ENCODE measurements at places on chromosomes 12 and 14. TPM values are rescaled to one million over a fixed set of nuclear protein-coding genes. Genes with fewer than 3 reads are reported as not detected.

GRCh38 chr14:103402695-103403094 is 17.5 kb downstream of the MARK3 start:
- DNase-seq, result peak; percentile 57

- DNase-seq, result peak; percentile 49
These were observed 1.6 kb upstream of the INF2 start for GRCh38 chr14:104687601-104688504.

GRCh38 chr14:100709289-100710284 is 17.1 kb upstream of the DLK1 start:
- DNase-seq, result peak; percentile 48

- DNase-seq, result peak; percentile 100
These were observed 155.4 kb upstream of the PDE3A start for GRCh38 chr12:20212658-20213555.

Gene NKX2-8
- not detected for total RNA-seq

Gene CLEC1A
- total RNA-seq, result not detected

DNA sequence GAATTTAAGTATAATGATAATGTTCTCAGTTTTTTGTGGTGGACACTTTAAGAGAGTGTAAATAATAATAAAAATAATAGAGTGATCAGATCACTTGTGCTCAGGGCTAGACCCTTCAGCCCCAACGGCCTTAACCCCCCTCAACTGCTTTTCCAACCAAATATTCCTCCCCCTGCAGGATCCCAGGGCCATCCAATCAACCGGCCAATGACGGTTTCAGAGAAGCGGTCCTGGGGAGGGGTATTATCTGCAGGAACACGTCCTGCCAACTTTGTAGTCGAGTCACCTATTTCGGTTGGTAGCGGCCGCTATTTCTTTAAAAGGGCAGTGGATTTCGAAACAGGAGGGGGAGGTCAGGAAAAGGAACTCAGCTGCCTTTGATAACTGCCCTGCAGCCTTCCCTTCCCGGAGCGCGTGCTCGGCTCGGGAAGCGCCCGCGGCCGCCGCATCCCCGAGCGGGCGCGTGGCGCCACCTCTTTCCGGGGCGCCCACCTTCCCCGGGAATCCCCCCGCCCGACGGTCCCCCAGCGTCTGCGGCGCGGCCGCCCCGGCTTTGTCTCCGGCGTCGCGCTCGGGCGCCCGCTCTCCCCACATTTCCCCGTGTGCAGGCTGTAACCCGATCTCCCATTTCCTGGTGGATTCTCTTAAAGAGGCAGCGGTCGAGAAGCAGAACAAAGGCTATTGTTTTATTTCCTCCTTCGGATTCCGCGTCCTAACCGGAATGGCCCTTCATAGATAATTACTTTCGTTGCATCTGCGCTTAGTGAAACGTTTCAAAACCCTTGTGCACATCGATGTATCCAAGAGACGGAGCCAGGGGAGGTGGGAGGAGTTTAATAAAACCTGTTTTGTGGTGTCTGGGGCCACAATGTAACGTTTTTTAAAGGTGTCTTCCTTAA is 711 bp upstream of the ETV6 start:
- peak; percentile 95 for DNase-seq

Gene CMTM5
- not detected for total RNA-seq

Gene AQP5
- not detected for total RNA-seq

Gene SPRYD3
- 48.7 TPM for total RNA-seq

DNA sequence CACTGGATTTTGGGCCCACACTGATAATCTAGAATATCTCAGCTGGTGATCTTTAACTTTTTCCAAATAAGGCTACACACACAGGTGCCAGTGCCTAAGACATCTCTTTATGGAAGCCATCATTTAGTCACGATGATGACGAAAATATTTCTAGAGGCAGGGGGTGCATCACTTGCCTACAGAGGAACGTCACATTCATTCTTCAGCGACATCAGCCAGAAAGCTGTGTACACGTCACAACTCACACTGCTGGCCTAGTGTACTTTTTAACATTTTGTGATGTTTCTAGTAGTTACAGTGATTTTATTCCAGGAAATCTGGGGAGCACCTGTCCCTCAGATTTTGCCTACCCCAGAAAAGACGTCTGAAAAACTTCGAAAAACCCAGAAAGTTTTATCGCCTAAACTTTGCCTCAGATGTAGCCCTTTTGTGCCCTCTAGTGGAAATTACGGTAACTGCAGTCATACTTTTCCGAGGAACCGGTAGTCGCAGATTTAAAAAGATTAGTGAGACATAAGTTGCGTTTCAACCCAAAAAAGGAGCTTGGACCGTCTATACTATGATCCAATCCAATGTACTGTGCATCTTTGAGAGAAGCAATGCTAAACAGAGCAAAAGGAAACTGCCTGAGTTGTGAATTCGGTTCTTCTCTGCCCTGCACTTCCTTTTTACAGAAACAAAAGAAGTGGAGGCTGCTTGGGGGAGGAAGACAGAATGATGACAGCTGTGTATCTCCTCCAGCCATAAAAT is 64.3 kb upstream of the STON2 start:
- peak; percentile 62 for DNase-seq

GRCh38 chr12:116157845-116158267 is 119.6 kb downstream of the MED13L start:
- DNase-seq, result no peak

GRCh38 chr14:86852530-86852929 is 1140.5 kb downstream of the GALC start:
- DNase-seq, result no peak

DNA sequence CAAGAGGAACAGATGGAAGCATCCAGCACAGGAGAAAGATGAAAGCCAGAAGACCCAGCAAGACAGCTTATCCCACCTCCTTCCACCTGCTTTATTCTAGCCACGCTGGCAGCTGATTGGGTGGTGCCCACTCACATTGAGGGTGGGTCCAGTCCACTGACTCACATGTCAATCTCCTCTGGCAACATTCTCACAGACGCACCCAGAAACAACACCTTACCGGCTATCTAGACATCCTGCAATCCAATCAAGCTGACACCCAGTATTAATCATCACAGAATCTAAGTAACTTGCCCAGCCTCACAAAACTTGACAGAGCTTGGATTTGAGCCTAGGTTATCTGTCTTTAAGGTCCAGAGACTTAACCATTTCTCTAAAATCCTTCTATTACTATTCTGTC is 208.9 kb downstream of the PAH start:
- DNase-seq, result no peak

Gene DNAI7
- total RNA-seq, result not detected

Gene BDKRB1
- total RNA-seq, result 5.5 TPM

Gene CCDC198
- not detected for total RNA-seq

Gene LRP1-AS
- total RNA-seq, result not detected

Gene COX8C
- not detected for total RNA-seq

GRCh38 chr14:43939836-43940235 is 567.2 kb downstream of the FSCB start:
- no peak for DNase-seq

DNA sequence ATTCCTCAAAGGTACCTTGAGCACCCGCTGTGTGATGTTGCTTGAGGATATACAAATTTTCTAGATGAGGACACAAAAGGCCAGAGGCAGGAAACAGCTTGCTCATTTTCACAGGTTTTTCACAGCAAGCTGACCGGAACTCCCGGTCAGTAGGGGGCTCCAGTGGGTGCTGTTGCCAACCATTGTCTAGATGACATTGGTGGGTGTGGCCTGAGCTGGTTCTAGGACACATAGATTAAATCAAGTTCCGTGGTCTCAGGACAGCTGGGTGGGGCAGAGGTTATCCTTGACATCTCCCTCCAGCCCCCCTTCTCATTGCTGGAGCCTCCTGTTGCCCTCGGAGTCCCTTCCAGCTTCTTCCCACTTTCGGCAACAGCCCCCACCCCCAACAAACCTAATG is 153.6 kb upstream of the FKBP4 start:
- DNase-seq, result peak; percentile 62

GRCh38 chr14:83664389-83664788 is 1865.6 kb upstream of the FLRT2 start:
- DNase-seq, result no peak

Gene VRTN
- total RNA-seq, result not detected

DNA sequence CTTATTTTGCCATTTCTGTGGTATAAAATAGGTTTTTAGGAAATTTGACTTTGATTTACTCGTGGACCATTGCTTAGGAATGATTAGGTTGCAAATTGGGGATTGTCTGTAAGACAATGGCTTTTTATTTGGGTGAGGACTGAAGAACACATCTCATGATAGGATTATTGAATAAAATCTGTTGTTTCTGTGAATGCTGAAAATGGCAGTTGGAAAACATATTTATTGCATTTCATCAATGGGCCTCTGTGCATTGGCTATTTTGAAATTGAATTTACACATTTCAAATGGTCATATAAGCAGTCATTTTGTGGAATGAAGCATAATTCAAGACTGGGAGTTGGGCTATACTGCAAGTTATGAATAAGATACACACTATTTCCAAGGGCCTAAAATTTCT is 46.0 kb downstream of the FGD4 start:
- no peak for DNase-seq

Gene RDH5
- total RNA-seq, result 27.2 TPM

Gene POLE2
- total RNA-seq, result 5.5 TPM

GRCh38 chr14:25233613-25234012 is 183.7 kb upstream of the STXBP6 start:
- peak; percentile 1 for DNase-seq

GRCh38 chr12:104049278-104049902 is 597 bp downstream of the GLT8D2 start:
- DNase-seq, result peak; percentile 74

Gene MMP17
- 52.1 TPM for total RNA-seq

DNA sequence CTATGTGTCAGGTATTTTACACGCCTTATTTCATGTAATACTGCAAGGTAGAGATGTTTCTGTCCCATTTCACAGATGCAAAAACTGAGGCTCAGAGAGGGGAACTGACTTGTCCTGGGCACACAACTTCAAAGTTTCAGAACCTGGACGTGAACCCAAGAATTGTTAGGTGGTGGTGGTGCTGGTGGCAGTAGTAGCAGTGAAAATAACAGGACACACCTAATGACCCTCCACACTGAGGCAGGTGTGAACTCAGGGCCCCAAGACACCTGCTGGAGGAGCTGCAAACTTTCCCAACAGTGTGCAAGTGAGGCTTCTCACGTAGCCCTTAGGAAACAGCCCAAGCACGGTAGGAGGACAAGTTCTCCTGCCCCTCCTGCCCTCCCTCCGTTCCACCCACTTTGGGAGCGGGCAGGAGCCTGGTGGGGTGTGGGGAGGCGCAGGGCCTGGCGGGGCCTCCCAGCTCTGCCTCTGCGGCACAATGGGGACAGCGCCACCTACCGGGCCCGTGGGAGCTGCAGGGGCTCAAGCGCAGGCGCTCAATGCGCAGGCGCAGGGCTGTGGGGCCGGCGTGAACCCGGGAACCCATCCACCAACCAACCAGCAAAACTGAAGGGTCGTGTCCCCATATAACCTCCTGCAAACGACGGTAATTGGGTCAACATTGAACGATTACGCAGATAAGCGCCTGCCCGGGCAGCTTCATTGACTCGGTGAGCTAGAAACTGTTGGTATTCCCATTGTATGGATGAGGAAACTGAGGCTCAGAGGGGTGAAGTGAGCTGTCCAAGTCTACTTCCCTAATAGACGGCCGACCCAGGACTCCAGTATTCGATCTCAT is 12.0 kb upstream of the TRPV4 start:
- DNase-seq, result peak; percentile 88

- DNase-seq, result peak; percentile 71
These were observed 754 bp downstream of the ACSS3 start for GRCh38 chr12:81078469-81079196.

- no peak for DNase-seq
These were observed 791 bp upstream of the RNF41 start for GRCh38 chr12:56222531-56222895.

DNA sequence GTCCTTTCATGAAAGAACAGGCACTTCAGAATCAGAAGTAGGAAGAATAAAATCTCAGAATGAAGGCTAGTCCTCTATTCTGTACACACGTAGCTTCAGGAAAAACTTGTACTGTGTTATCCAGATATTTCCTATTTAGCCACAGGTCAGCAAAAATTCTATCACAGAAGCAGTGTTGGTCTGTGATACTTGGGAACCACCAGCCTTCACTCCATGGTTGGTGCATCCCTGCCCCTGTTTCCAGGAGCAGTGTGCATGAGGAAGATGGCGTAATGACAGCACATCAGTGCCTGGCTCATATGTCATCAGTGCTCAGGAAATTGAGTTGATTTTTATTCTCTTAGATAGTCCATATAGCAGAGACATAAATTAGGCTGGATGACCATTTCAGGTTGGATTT is 87.7 kb downstream of the SAMD4A start:
- DNase-seq, result no peak

- no peak for DNase-seq
These were observed 630 bp downstream of the PLEKHH1 start for GRCh38 chr14:67533754-67534085.

DNA sequence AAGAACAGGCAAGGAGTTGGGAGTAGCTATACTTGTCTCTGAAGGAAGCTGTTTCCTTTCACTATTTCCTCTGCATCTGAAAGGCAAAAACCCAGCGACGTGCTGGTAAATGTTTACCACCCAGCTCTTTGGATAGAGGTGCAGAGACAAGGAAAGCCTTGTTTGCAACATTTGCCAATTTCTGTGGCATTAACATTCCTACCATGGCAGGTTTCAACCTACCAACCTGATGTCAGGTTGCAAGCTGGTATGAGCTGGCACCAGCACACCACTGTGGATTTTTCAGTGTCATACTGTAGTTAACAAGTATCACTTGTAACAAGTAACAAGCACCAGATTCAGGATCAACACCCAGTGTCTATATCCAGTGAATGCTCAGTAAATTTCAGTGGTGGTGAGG is 294.8 kb upstream of the TMPO start:
- no peak for DNase-seq

- DNase-seq, result no peak
These were observed 30.3 kb upstream of the KCNC2 start for GRCh38 chr12:75239987-75240386.

Gene ATG14
- 14.7 TPM for total RNA-seq

Gene CLEC4C
- not detected for total RNA-seq

Gene KRT82
- total RNA-seq, result not detected

Gene KLHDC1
- total RNA-seq, result 5.0 TPM

DNA sequence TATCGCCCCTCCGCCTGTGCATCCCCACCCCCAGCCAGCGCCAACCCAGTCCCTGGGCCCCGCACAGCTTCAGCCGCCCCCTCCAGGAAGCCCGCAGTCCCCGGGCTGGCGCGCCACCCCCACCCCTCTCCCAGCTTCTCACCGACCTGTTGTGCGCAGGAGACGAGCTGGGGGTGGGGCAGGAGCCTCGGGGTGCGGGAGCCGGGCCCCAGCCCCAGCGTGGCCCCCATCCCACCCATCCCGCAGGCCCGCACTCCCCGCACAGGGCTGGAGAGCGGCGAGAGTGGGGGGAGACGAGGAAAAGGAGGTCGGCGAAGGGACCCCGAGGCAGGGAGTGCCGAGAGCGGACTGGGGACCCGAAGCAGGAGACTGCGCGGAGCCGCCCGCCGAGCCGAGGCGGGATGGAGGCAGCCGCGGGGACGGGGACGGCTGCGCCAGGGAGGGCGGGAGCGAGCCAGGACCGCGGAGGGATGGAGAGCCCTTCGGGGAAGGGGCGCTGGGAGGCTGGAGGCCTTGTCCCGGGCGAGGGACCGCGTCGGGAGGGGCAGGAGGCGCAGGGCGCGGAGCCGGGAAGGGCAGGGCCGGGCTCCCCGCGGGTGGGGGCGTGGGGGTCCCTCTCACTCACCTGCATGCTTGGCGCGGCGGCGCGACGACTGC is 498 bp downstream of the PIANP start:
- peak; percentile 34 for DNase-seq

Data from GM23248 (cell line).